ENCODE measurements at places on chromosomes 13 and 19.

- DNase-seq = no peak
Observed at GRCh38 chr13:50518131-50518530, 325.4 kb downstream of the DLEU7 start.

GRCh38 chr13:95019886-95020285, 281.4 kb downstream of the ABCC4 start:
- DNase-seq = no peak

GRCh38 chr19:51641648-51642047, 5.0 kb downstream of the SIGLEC14 start:
- DNase-seq = no peak

- DNase-seq = no peak
Observed at GRCh38 chr13:35832551-35832950, 298.6 kb downstream of the DCLK1 start.

GRCh38 chr13:112132619-112133018, 65.7 kb downstream of the SOX1 start:
- no peak for DNase-seq

All from GM23338 (cell line).